Nephron progenitor cell (in vitro differentiated cells): ENCODE measurements at places on chromosomes 4 and X.

DNA sequence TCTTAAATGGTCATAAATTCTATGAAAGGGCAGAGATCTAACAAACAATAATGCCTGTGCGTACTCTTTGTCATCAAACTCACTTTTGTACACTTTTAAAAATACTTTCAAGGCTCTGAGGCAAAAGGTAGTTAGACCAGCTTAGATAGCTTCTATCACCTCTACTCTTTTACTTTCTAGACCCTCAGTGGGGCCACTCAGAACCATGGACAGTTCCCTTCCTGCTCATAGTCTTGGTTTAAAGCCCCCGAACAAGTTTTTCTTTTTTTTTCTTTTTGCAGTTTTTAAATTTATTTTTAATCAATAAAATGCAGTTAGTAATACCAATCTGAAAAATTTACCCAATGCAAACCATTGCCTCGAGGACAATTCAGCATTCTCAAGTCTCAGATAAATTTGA is 460.5 kb upstream of the CNKSR2 start:
- DNase-seq: peak; percentile 79

GRCh38 chr4:115418635-115419396 is 305.4 kb upstream of the NDST4 start:
- no peak for DNase-seq

DNA sequence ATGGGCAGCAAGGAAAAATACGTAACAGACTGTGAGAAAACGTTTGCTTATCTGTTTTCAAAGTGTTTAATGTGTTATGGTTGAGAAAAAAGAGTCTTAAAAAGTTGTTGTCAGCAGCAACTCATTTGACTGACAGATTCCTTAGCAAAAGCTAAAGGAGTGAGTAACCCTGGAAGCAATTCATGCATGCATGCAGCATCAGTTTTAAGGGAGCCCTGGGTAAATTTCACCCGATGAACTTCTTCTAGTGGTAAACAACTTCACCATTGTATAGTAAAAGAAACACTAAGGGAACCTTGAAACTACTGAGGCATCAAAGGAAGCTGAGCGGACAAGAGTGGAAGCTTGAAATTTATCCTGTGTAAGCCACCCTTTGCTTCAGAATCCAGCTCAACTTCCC is 583.2 kb upstream of the INTU start:
- no peak for DNase-seq

DNA sequence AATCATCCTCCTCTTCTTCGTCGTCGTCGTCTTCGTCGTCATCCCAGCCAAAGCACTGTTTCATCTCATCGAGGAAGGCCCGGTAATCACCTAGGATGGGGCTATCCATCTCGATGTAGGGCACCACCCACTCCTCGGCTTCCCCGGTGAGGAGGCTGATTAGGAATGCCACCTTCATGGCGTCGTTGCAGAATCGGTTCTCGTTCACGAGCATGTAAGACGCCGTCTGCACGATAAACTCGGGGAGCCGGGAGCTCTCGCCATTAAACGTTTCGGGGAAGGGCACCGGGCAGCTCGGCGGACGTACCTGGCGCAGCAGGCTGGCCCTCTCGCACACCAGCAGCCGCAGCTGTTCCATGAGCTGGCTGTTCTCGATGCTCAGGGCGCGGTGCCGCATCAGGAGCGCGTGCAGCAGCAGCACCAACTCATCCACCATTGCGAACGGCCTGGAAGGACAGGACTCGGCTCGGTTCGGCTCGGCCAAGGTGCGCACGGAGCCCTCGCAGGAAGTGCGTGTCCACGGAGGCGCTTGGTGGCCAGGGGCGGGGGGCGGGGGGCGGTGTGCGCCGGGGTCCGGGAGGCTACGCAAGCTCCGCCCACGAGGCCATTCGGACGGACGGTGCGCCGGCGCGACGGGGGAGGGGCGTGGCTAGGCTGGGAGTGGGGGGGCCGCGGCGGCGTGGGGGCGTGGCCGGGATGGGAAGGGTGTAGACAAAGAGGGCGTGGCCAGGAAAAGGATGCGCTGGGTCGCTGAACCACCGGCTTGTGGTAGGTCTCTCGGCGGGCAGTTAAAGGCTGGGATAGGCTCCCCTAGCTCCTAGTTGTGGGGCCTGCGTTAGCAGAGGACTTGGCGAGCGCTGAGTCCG is at the start of gene LDOC1:
Gene LDOC1 (minus strand): TSS at position 544 of the 866 bp plus-strand sequence. CDS start 108 bp downstream, at position 436.
- DNase-seq: peak; percentile 91

DNA sequence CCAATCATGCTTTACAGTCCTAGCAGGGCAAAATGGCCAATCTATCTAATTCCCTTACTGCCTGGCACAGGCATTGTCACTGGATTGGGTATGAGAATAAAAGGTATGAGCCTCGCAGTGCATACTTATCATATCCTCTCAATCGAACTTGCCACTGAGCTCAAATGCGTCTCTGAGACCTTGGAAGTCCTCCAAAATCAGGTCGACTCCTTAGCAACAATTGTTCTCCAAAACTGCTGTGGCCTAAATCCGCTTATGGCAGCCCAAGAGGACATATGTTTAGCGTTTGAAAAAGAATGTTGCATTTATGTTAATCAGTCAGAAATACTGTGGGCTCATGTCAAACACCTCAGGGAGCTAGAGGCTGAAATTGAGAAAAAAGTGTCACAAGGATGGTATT is 69.7 kb downstream of the SPIN4 start:
- no peak for DNase-seq

DNA sequence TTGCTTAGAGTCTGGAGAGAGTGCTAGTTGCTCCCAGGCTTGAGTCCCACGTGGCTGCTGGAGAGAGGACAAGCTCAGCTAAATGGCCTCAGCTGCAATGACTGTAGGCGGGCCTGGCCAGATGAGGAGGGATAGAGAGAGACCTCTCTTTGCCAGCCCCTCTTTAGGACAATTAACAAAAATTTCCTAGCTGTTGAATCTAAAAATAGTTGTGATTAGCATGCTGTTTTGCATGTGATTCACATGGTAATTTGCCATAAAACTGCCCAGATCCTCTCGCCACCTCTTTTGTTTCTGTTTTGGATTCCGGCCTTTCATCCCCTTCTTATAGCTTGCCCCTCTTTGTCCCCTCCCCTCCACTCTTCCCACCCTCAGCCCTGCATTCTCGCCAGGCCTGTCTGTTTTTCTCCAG is 28.9 kb upstream of the PRPS1 start:
- no peak for DNase-seq

DNA sequence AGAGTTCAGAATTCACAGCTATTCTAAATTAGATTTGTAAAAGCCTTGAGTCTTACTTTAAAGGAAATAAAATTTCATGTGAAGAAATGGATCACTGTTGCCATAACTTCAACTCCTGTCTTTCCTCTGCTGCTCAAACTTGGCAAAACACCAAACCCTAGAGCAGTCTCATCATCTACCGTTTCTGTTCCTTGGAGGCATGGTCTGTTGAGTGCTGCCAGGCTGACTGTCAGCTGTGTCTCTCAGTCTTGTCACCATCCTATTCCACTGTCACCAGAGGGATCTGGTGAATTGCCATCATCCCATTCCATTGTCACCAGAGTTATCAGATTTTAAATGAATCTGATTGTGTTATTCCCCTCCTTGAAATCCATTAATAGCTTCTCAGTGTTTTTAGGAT is 55.6 kb downstream of the STIM2 start:
- DNase-seq: no peak

- DNase-seq: no peak
These were observed 211.3 kb upstream of the RPS6KA3 start for GRCh38 chrX:20477836-20478524.

- no peak for DNase-seq
These were observed 453.0 kb downstream of the PCDH11X start for GRCh38 chrX:92232182-92232581.

GRCh38 chrX:46554942-46555341 is 9.7 kb upstream of the ZNF674 start:
- DNase-seq: no peak

DNA sequence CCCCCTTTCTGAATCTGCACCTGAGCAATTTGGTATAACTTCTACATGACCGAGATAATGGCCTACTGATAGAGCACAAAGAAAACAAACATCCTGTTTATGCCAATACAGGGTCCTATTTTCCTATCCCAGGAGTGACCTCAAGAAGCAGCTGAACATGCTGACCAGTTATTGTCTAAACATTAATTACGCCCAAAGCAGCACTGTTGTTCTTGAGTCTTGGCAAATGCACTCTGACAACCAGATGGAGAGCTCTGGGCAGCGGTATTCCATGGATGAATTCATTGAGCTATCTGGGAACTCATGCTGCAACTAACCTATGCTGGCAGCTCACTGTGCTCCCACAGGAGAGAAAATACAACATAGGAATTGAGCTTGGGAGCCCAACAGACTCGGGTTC is 52.6 kb downstream of the PCYT1B start:
- DNase-seq: no peak

DNA sequence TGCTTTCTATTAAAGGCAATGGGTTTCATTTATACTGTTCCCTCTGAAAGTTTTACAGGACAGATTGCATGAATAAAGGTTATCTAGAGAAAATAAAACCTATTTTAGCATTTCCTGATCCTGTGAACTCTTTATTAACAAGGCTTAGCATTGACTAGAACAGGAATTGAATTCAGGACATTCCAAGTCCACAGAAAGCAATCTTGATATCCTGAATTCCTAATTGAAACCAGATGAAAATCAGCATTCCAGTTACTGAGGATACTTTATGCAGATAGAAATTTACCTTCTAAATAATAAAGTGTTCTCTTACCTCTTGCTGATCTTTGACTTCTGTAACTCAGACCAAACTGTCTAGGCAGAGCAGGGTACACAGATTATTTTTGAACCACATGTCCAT is 151.4 kb downstream of the ZNF518B start:
- no peak for DNase-seq

DNA sequence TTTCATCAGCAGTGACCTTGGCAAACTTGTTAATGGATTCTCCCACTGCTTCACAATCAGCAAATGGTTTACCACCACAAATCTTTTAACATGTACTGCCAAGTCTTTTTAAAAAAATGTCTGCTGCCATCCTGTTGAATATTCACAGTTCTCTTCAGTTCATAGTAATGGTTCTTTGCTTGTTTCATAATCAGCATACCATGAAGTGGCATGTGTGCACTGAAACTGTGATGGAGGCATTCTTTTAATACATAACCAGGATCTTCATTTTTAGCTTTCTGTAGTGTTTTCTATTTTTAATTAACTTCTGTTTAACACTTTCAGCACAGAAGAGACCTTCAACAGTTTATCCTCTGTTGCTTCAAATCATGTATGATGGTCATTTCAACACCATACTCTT is 230.1 kb upstream of the ARSJ start:
- no peak for DNase-seq

GRCh38 chrX:150889131-150889530 is 9.3 kb downstream of the CD99L2 start:
- DNase-seq: no peak

DNA sequence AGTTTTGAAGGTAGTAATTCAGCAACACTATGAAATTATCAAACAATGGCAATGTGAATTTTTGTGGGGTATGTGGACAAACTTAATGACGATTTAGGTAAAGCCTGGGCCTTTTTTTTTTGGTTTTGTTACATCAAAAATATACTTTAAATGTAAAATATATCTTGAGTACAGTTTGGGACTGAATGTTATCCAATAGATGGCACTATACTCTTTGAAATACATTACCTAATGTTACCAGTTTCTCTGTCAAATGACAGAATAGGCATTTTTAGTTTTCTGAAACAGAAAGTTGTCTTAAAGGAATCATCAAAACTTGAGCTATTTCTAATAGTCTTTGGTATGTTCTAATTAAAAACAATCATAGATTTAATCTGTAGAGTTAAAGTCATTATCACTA is 1651.9 kb downstream of the C4orf33 start:
- DNase-seq: no peak

DNA sequence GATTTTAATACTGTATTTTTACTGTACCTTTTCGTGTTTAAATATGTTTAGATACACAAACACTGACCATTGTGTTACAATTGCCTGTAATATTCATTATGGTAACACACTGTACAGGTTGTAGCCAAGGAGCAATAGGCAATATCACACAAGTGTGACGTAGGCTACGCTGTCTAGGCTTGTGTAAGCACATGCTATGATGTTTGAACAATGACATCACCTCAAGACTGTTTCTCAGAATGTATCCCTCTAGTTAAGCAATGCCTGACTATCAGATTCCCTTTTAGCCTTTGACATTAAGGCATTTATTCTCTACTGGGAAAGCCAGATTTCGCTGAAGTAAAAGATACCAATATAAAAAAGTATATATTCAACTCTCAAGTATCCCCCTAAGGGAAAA is 66.2 kb downstream of the VCX3A start:
- no peak for DNase-seq
